ENCODE measurements at places on chromosomes 16 and 17.

DNA sequence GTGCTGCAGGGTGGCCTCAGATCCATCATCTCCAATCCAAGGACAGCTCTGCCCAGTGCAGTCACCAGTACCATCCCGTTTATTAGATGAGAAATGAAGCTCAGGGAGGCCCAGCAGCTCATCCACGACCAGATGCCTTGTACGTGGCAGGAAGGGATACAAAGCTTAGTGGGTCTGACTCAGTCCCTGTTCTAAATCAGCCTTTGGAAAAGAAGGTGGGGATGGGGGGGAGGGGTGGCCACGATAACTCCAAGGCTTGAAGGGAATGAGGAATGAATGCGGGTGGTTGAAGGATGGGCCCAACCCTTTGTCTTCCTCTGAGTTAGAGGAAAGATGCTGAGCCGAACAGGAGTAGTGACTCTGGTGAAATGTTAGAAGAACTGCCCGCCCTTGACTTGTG is 25.8 kb downstream of the LLGL2 start:
- no peak for DNase-seq

DNA sequence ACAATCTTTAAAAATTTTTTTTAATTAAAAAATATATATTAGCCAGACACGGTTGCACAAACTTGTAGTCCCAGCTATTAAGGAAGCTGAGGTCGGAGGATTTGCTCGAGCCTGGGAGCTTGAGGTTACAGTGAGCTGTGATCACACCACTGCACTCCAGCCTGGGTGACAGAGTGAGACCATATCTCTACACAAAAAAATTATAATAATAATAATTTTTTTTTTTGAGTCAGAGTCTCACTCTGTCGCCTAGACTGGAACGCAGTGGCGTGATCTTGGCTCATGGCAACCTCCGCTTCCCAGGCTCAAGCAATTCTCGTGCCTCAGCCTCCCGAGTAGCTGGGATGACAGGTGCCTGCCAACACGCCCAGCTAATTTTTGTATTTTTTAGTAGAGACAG is 23.8 kb downstream of the LITAF start:
- DNase-seq: no peak

DNA sequence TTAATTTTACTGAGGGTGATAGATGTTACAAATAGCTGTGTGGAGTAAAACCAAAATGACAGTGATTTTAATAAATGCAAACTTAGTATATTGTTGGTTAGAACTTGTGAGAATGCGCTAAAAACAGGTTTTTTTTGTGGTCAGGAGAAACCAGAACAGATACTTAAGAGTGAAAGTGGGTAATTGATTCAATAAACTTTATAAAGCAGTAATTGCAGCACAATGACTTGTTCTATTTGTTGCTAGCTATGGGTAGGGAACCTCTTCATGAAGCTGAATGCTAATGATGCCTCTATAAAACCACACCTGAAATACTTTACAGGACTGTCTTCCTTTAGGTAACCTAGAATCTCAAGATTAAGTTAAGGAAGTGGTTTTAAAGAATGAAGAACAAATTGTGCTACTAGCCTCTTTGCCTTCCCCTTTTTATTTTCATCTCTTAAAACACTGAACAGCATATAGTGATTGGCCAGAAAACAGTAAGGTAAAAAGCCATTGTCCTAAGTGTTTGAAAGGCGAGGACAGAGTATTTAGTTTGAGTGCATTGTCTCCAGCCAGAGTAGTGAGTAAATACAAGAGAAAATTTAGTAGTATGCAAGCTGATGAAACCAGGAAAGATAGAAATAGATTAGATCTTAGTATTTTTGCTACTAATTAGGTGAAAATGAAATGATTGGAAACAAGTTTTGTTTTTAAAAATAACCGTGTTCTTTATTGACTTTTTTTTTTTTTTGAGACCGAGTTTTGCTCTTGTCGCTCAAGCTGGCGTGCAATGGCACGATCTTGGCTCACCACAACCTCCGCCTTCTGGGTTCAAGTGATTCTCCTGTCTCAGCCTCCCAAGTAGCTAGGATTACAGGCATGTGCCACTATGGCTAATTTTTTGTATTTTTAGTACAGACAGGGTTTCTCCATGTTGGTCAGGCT is 6.0 kb downstream of the GGNBP2 start:
- DNase-seq: no peak

GRCh38 chr16:71230122-71230845 is at the start of gene HYDIN:
Gene HYDIN, minus strand, starts transcription at chr16:71230722. Its CDS starts 43,827 bp downstream, at chr16:71186895.
- DNase-seq: no peak

GRCh38 chr16:1915732-1916639 is 2.2 kb downstream of the HS3ST6 start:
- DNase-seq: no peak

GRCh38 chr16:67028167-67028695 is 718 bp upstream of the CBFB start:
- DNase-seq: no peak

GRCh38 chr17:75152922-75153779 is 1.2 kb downstream of the JPT1 start:
- DNase-seq: no peak

- DNase-seq: no peak
These were observed 147.4 kb downstream of the CA10 start for GRCh38 chr17:52011064-52011463.

DNA sequence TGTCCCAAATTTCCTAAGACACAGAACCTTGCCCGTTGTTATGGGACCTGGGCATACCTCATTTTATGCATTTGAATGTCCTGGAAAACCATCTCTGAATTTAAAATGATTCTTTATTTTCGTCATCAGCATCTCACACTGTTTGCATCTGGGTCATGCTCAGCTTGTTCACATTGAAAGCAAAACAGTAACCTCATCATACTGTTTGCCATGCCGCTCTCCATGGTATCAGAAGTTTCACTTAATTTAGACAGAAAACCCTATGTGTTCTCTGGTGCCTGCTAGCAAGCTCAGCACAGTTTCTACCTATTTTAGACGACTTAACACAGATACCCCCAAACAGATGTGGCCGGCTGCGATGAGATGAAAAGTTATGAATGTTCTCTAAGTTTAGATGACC is 292.1 kb downstream of the SNX29 start:
- no peak for DNase-seq

DNA sequence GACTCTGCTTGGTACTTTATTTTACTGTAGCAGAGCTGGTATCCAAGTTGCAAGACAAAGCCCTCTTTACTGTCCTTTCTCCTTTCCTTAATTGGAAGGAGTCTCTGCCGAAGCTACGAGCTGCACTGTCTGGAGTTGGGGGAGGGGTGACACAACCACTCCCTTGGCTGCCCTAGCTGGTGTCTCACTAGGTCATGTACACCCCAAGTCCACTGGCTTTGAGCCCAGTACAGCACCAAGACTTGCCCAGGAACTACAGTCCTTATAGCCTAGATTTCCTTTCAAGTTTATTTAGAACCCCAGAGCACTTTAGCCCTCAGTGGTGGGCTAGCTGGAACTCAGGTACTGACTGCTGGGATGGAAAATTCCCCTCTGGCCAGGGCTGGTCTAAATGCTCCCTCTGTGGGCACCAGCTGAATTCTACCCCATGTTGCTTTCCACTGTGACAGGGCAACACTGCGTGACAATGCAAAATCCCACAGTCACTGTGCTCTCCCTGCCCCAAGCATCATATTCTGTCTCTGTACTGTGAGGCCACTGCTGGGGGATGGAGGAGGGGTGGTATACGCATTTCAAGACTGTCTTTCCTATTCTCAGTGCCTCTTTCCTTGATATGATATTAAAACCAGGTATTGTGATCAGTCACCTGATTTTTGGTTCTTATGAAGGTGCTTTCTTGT is 18.4 kb downstream of the EFCAB5 start:
- DNase-seq: no peak

All from activated CD8-positive, alpha-beta memory T cell treated with anti-CD3 and anti-CD28 coated beads for 4 hours (primary cell).